Stimulated activated CD8-positive, alpha-beta memory T cell treated with anti-CD3 and anti-CD28 coated beads, Interleukin-4, amount 100 ng/mL, for 4 hours (primary cell): ENCODE measurements at places on chromosomes 1 and 21.

DNA sequence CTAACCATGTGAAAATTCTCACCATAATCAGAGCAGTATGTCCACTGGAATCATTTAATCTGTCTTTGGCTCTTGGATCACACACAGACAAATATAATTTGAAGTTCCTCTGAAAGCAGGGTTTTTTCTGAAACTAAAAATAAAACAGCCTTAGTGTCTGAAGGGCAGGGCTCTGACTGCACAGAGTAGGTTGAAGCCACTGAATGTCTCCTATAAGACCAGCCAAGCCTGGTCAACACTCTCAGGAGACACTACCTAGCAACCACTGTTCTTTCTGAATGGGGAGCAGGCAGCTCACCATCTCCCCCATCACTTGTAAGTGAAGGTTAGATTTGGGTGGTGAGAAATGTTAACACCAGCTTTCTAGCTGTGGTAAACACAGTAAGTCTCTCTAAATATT, 16.1 kb upstream of the TMEM183A start:
- DNase-seq = no peak

- DNase-seq = no peak
Measured at GRCh38 chr21:44986471-44987291, 46.9 kb downstream of the SLX9 start.

- DNase-seq = no peak
Measured at GRCh38 chr1:92832537-92833114, 786 bp downstream of the RPL5 start.

- DNase-seq = no peak
Measured at GRCh38 chr1:184755226-184756065, 788 bp upstream of the EDEM3 start.

DNA sequence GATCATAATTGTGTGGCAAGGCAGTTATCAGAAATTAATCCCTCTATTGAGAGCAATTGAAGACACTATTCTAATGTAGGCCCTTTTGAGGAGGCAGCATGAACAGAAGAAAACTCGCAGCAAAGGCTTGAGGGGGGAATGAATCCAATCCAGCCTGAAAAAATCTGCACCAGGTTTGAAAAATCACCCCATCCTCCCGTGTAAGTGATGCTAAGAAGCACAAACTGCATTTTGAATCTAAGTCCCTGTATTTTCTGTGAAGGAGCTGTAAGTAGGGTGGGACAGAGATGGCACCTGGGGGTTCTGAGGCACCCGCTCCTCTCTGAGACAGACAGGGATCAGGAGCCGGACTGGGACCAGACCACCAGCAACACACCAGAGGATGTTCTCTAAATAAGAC, at the start of gene CRB1:
Gene CRB1, plus strand, starts transcription at position 241 of the 400 bp plus-strand sequence. CDS start 161 bp downstream, outside the sequence.
- DNase-seq = no peak

- DNase-seq = no peak
Measured at GRCh38 chr1:25648681-25649440, 32.3 kb downstream of the MAN1C1 start.
